M059J (cell line): ENCODE measurements at places on chromosomes 12 and 14.

DNA sequence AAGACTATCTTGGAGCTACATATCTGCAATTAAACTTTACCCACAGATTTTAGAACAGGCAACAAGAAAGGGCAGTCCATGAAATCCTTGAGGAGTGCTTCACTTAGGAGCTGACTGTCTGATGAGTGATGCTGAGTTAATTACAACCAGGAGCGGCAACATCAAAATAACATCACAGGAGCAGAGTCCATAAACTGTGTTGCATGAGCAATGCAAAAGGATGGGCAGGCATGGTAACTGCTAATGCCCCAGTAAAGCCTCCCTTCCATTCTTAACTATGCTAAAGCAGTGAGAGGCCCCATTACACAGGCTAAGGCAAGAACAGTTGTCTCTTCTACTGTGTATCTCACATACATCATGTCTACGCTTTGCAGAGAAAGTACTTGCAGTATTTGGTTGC is 156.6 kb downstream of the PAX9 start:
- DNase-seq, result no peak

- peak; percentile 64 for DNase-seq
Observed at GRCh38 chr14:72678356-72678755, 215.5 kb downstream of the DPF3 start.

GRCh38 chr14:106141242-106142220 is 615.1 kb downstream of the TMEM121 start:
- DNase-seq, result no peak

- DNase-seq, result no peak
Observed at GRCh38 chr12:130620281-130620680, 95.8 kb downstream of the RIMBP2 start.

DNA sequence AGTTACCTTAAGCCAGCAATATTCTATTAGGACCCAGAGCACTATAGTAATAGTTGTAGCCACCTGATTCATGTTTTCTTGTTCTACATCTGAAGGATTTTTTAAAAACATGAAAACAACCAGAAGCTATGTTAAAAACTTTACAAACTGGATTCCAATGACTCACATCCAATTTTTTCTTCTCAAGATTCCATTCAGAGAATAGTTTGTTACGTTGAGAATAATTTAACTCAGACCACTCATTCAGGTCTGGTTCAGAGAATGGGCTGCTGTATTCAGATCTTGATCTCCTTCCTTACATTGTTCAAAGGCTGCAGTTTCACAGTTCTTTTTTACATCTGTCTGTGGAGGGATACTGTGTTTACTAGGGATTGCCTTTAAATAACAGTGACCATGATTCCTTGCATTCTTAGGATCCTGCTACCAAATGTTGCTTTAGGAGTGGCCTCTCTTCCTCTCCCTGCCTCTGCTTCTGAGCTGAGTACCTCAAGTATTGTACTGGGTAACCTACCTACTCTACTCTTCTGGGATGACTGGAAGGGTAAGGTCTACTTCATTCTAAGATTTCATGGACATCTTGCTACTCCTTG is 448.0 kb upstream of the FBXO33 start:
- no peak for DNase-seq

GRCh38 chr14:100096656-100097055 is 31.4 kb downstream of the EVL start:
- peak; percentile 20 for DNase-seq

GRCh38 chr12:65826353-65827171 is 2.3 kb downstream of the HMGA2 start:
- peak; percentile 80 for DNase-seq

DNA sequence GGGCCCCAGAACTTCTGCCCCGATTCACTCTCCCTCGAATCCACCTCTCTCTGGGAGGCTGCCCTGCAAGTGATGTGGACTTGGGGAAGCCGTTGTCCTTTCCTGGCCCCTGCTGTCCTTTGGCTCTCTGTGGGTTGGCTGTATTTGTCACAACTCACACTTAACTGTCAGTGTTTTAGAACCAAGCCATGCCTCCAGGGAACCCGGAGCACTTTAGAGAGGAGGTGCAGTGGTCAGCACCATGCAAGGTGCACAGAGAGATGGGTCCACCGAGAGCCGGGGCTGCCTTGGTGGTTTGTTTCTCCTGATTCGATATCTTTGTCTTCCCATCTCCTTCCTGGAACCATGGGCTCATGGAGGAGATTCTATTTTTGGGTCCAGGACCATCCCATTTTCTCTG is 129.5 kb upstream of the RTL1 start:
- DNase-seq, result no peak

DNA sequence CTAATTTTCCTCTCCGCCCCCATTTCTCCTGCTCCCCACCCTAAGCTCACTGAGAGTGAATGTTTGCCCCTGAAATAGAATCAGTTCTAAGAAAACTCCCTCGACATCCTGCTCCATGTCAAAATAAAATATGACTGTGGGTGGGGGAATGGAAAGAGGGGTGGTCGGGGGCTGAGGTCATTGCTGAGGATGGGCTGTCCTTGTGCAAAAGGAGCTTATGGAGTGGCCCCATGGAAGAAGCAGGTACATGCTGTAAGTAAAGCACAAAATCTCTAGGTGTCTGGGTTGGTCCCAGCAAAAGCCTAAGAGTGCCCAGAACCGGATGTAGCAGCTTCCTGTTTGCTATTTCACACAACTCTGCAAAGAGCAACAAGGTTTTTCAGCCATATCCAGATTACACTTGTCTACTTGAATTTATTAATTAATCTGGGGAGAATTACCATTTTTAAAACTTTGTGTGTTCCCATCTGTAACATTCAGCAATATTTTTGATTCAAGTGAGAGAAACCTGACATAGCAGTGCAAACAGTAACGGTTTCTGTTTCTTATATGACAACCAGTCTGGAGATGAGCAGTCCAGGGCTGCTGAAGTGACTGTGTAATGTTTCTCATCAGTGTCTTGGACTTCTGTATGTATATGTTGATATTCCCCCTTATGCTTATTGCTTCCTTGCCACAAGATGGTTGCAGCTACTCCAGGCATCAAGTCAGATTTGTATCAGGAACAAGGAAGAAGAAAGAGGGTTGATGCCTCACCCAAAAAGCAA is 40.4 kb upstream of the GZMB start:
- no peak for DNase-seq

DNA sequence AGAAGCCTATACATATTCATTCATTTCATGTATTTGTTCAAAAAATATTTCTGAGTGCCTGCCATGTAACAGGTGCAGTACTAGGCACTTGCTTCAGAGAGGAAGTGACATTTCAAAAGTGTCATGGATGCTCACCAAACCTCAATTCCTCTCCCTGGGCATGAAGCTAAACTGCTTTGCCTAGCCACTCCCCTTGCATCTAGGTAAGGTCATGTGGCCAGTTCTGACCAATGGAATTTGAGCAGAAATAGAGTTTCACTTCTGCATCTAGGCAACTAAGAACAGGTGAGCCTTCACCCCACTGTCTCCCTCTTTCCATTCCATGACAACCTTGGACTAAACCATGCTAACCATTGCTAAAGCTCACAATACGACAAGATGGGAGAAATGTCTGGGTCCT is 27.6 kb downstream of the TC2N start:
- no peak for DNase-seq
